ENCODE measurements at places on chromosomes 6 and 20. TPM values are rescaled to one million over a fixed set of nuclear protein-coding genes. Genes with fewer than 3 reads are reported as not detected.

- no peak for DNase-seq
These were observed 23.6 kb upstream of the ANKRD60 start for GRCh38 chr20:58251979-58252591.

DNA sequence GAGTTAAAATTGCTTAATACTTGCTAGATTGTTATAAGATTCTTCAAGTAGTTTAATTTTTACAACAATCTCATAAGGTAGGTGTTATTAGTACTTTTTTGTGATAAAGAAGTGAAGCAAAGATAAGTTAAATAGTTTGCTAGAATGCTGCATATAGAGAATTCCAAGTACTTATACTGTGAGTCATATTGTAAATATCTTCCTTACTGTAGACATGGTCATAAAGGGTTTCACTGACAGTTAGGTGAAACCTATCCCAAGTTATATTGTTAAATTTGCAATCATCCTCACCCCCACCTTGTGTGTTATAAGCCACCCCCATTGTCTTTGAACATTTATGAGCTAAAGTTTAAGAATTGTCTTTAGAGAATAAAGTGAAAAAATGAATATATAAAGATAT, 142.0 kb downstream of the FAM83B start:
- no peak for DNase-seq

- DNase-seq = no peak
These were observed 260.9 kb downstream of the TAF4 start for GRCh38 chr20:61804752-61805295.

DNA sequence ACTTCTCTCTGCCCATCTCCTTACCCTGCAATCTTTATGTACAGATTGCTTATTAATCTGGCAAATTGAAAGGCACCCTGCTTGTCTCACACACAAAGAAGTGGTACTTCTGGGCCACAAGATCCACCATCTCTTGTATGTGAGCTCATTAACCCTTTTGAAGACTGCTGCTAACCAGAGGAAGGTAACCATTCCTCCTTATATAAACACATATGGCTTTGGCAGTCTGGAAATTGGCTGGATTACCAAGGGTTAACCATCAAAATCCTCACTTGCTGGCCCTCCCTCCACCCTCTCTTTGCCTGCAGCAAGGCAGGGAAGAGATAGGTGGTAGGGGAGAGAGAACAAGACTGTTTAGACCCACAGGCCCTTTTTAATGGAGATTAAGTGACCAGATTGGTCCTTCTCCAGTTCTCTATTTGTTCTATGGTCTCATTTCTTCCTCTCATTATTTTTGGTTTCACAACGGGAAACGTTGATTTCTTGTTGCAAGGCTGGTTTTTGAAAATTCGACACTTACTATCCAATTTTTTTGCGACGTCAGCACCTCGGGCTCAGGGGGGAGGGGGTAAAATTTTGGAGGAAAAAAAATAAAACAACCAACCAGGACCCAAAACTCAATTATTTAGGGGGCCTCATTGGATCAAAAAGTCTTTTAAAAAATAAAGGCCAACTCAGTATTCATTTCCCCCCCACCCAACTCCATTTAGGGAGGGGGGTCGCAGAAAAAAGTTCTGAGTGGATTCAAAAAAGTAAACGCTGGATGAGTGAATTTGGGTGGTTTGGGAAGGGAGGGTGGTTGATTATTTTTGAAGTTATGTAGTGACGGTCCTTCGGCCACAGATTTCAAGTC, 859 bp downstream of the PPP1R10 start:
- DNase-seq = peak; percentile 42

DNA sequence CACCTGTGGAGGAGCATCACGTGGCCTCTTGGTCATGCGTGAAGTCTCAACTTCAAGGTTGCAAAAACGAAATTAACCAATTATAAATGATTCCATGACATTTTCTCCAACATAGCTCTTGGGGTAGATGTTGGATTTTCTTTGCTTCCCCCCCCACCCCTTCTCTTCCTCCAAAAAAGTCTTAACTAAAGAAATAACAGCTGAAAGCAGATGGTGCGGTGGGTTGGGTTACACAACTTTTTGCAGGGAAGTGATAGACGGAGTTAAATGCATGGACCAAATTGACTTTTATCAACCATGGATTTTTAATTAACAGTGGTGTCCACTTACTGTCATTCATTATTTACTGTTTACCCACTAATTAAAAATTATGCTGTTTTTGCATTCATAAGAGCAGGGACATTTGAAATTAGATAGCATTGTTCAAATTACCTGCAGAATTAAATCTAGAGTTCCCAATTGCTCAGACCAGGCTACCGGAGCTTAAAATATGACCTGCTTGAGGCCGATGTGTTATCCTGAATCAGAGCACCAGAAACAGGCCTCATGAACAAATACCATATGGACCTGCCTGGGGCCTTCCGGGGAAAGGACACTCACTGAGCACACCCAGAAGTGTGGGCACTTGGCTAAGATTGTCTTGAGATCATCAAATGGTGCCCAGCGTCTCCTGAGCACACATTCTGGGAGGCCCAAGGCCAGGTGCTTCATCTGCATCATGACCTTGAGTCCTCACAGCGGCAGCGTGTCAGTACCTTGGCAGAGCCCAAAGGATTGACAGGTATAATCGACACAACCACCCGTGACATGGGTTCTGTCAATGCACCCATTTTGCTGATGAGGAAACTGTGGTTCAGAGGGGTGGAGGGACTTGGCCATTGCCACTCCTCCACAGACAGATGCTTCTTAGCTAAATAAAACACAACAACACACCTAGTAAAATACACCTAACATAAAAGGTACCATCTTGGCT, 41.5 kb downstream of the APCDD1L start:
- DNase-seq = no peak

DNA sequence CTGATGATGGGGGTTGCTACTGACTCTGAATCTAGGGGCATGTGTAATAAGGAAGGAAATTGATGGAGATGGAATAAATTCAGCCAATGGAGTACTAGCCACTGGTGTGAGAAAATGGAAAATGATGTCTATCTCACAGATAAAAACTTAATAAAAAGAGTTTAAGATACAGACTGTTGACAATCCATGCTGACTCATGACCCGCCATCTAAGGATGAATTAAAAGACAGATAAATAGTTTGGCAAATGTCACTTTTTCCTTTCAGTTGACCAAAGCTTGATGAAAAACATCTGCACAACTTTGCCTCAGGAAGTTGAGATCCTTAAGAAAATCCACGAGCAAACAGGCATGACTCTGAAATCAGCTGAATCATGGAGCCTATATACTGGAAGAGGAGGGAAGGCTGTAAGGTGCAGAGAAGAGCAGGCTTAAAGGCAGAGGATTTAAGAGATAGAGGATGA, 82.6 kb upstream of the BMP5 start:
- DNase-seq = no peak

DNA sequence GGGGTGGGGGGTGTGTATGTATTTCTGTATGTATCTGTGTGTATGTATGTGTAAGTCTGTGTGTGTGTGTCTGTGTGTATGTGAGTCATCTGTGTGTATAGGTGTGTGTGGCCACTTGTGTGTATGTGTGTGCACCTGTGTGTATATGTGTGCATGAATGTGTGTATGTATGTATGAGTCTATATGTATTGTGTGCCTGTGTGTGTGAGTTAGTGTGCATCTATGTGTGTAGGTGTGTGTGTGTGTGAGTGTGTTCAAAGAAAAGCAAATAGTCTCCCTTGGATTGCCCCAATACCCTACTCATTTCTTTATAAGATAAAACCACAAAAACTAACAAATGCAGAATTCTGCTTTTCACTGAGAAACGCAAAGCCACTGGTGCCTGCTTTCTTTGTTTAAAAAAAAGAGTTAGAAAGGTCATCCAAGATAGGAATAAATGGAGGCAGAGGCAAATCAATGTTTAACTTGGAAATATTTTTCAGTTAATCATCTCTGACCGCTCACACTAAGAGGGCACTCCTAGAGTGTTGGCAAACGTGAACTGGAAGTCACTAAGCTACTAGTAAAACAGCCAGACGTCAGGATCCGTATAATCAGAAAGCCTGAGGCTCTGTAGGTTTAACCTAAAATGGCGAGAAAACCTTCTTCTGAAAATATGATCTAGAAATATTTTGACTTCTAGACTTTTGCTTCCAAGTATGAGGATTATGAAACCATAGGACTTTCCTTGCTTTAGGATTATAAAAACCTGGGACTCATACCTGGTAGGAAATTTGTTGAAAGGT, 37.4 kb upstream of the JAG1 start:
- no peak for DNase-seq

The C6orf47 gene
- 33.4 TPM for total RNA-seq

All from T-cell (primary cell).